ENCODE measurements at places on chromosomes 12 and 14.

GRCh38 chr12:100171248-100171647, 28.6 kb upstream of the BLTP3B start:
- no peak for DNase-seq

DNA sequence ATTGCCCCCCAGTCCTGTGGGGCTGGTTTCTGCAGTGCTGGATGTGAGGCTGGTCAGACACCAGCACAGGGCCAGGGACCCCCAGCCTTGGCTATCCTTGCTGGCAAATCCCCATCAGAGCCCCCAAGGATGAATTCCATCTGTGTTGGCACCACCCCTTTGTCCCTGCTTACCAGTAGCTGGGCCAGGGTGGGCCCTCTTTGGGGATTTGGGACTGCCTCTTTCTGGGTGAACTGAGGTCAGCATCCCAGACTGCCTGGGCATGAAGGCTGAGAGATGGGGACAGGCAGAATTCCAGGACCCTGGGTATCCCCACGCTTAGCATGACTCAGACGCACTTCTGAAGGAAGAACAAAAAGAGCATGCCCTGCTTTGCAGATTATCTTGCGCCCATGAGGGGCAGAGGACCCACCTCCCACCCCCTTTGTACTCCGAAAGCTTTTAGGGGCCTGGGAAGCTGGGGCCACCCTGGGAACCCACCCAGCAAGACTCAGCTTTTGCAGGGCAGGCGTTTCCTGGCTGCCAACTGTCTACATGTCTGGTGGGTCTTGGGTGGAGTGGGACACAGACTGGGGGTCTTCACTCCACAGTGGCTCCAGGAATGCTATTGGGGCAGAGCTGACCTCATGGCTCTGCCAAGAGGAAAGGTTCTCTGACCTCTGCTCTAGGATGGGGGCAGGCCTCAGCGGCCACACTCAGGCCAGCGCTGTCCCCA, 26.8 kb downstream of the RFLNA start:
- DNase-seq: no peak

- no peak for DNase-seq
Measured at GRCh38 chr14:89347885-89348284, 69.1 kb downstream of the FOXN3 start.

DNA sequence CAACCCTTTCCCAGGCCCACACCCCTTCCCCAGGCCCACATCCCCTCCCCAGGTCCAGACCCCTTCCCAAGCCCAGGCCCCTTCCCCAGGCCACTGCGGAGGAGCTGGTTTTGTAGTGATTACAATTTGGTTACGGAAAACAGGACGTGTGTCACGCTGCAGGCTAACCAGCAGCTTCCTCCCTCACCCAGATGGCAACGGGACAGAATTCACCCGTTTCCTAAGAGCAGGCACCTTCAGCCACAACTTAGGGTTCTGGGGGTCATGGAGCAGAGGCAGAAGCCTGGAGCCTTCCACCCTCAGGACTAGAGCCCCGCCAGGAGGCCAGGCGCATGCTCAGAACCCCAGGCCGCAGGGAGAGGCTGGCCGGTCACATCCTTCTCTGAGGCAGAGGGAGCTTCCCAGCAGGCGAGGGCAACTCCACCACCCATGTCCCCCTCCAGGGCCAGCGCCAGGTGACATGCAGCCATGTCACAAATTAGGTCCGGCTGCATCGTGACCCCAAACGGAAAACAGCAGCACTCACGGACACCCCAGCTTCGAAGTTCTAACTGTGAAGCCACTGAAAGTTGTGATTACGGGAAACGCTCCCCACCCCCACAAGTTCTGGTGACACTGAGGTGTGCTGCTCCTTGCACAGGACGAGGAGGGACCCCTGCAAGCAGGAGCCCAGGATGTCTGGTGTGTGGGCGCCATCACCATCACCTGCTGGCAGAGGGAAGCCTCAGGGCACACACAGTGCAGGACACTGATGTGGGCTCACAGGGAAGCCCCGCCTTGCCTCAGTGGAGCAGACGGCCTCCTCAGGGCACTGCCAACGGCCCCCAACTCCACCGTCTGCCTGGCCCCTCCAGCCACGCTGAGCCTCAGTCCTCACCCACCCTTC, 7.7 kb downstream of the BRF1 start:
- DNase-seq: no peak

DNA sequence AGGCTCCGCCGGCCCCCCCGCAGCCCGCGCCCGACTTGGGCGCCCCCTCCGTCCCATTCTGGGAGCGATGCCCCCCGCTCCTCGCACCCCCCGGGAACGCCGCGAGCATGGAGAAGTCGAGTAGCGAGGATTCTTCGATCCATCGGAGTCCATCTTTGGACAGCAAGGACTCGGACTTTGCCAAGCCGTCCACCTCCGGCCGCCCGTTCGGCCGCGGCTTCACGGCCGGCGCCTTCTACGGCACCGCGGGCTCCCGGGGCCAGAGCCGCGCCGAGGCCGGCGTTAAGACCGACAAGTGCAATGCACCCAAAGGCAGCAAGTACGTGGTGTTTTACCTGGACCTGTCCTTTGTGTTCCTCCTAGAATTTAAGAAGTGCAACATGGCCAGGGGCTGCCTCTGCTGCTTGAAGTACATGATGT, 123.6 kb downstream of the TSPAN9 start:
- no peak for DNase-seq

All from vagina (tissue), 2 donors.